ENCODE measurements at places on chromosomes 13 and 19.

- no peak for DNase-seq
These were observed 36.9 kb downstream of the KCNC3 start for GRCh38 chr19:50292216-50292827.

GRCh38 chr19:10544242-10544752 is 593 bp downstream of the ATG4D start:
- DNase-seq, result no peak

GRCh38 chr19:9914001-9914314 is 22.4 kb downstream of the OLFM2 start:
- no peak for DNase-seq

- DNase-seq, result no peak
These were observed 67.3 kb upstream of the SLC10A2 start for GRCh38 chr13:103133556-103133955.

DNA sequence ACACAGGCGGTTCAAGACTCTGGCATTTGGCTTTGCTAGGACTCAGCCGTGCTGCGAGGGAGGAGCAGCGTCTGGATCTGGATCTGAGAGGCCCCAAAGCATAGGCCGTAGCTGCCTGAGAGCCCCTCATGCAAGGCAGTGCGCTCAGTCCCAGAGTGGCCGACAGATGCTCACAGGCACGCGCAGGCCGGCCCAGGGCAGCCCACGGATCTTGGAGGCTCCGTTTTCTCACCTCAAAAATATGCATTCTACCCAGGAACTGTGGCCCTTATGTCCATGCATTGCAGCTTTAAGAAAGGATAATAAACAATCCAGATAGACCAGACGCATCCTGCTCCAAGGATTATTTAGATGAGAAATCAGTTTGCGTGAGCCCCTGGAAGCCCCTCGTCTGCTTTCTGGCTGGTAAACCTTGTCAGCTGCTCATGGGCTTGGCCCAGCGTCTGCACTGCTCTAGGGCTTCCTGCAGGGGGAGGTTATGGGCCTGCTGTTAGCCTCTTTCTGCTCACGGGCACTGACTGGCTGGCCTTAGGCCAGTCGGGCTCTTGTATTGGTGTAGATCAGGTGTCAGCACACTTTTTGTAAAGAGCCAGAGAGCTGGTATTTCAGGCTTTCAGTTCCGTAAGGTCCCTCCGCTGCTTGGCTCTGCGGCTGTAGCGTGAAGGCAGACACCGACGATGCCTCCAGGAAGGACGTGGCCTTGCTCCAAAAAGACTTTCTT is 24.2 kb downstream of the TEX29 start:
- no peak for DNase-seq

GRCh38 chr13:55577082-55577846 is 1563.5 kb upstream of the PRR20A start:
- no peak for DNase-seq

- no peak for DNase-seq
These were observed 45.9 kb upstream of the VSTM2B start for GRCh38 chr19:29479941-29480340.

- DNase-seq, result no peak
These were observed 34.2 kb downstream of the FAM187B start for GRCh38 chr19:35194012-35194984.

- no peak for DNase-seq
These were observed 141.5 kb downstream of the AKAP11 start for GRCh38 chr13:42413484-42413815.

GRCh38 chr19:45564131-45564780 is 20.3 kb downstream of the OPA3 start:
- DNase-seq, result no peak

DNA sequence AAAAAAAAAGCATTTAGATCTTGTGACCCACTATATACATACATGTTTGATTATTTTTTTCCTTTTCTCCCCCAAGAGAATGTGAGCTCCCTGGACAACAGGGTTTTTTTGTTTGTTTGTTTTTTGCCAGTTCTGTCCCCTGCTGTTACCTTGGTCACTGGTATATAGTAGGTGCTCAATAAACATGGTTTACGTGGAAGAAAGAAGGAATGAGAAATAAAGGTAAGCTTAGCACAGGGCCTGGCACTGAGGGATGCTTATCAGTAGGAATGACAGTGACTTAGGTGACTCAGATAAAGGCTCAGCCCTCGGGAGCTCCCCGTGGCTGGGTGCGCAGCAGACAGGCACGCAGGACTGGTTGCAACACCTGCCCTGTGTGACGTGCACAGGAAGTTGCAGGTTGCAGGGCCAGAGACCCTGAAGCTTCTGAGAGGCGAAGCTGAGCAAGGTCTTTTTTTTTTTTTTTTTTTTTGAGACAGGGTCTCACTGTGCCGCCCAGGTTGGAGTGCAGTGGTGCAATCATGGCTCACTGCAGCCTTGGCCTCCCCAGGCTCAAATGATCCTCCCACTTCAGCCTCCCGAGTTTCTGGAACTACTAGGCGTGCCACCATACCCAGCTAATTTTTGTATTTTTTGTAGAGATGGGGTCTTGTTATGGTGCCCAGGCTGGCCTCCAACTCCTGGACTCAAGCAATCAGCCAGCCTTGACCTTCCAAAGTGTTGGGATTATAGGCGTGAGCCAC is 10.3 kb upstream of the PAK4 start:
- DNase-seq, result no peak

- DNase-seq, result no peak
These were observed 27.9 kb upstream of the RCBTB2 start for GRCh38 chr13:48560657-48561337.
